ENCODE measurements at places on chromosomes 6 and 20.

DNA sequence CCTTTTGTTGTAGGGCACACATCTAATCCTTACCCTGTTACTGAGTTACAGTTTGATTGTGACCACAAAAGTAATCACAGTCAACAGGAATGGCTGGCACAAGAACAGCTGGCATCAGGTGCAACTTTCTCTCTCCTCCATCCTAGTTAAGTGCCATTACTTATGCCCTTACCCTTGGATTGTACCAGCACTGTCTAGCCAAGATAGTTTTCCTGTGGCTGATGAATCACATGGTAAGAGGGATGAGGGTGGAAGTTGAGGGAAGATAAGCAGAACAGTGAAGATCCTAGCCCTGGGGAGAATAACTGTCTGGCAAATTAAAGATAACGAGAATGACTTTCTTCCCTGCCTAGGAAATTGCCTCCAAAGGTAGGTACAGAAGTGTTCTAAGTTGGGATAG, 42.0 kb downstream of the RNF217 start:
- DNase-seq: no peak

GRCh38 chr6:34723203-34723602, 26.6 kb upstream of the ILRUN start:
- no peak for DNase-seq

DNA sequence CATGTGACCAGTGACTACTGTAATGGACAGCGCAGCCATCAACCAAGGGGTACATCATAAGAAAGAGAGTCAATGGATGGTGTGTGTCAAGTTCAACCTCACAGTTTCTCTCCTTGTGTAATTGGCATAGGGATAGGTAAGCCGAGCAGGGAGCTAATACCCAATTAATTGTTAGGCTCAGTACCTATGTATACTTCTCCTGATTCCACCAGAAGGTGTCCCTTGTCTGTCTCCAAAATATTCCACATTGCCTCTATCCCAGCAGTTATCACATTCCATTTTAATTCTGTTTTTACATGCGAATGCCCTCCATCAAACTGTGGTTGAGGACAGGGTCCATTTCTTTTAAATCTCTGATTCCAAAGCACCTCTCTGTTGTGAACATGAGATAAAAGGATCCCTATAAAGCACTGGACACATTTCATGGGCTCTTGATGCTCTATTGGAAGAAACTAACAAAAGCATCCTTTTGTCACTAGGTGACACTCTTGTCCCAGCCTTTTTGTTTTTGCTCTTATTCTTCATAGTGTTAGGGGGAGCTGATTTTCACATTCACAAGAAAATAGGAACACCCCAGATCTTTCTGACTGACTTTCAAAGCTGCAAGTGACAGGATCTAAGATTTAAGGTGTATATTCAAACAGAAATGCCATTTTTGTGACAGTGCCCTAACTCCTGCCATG, 38.9 kb downstream of the FBXO9 start:
- no peak for DNase-seq

DNA sequence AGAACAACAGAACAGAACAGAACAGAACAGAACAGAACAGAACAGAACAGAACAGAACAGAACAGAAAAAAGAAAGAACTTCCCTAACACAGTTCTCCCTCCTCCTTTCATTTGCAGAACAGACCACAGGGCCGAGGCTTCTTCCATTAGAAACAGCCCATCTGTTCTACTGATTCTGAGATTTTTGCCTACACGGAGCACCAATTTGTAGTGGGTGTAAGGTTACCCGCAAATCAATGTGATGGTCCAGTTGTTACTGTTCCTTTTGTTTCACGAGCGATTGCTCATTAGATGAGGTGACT, 734 bp upstream of the OGFRL1 start:
- DNase-seq: no peak

GRCh38 chr6:20879121-20879520, 344.9 kb downstream of the CDKAL1 start:
- no peak for DNase-seq

DNA sequence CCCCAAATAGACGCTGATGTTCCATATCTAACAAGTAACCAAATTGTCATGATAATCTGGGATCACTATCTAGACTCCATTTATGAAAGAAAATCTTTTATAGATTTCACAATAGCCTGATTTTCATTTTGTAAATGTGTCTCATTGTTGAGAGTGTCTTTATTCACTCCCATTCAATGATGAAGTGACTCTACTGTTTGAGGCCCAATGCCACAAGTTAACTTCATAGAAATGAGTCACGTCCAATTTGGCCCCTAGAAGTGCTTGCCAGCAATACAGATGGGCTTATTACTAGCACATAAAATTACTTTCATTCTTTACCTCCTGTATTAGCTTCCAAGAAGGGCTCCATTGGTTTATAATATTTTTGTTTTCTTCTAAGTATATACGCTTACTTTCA, 6.3 kb downstream of the IPCEF1 start:
- DNase-seq: no peak

DNA sequence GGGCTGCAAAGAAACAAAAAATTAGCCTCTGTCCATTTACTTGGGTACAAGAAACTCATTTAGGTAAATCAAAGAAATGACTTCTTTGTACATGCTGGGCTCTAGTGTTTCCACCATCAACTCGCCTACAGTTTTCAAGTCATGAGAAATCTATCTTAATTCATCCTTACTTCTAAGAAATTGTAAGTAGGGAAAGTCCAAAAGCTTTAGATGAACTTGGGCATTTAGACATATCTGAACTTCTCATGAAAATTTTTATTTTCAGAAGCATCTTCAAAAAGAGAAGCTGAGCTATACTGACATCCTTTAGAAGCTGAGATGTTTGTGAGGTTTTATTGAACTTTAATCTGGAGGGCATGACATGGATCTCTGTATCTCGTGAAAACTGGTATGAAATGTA, 117.3 kb downstream of the MYB start:
- DNase-seq: no peak

DNA sequence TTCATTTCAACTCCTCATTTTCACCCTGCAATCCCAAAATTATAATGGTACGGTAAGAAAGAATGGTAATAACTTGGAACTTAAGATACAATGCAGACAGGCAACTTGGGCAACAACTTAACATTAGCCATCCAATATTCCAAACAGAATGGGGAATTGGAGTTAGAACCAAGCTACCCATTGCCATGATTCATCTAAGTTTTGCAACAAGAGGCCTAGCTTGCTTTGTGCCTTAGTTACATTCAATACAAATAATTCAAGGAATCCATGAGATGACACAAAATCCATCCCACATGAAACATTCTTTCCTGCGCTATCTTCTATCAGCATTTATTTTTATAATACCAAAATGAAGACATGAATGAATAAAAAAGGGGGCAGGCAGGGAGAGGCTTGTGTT, 28.4 kb downstream of the DCDC2 start:
- no peak for DNase-seq

DNA sequence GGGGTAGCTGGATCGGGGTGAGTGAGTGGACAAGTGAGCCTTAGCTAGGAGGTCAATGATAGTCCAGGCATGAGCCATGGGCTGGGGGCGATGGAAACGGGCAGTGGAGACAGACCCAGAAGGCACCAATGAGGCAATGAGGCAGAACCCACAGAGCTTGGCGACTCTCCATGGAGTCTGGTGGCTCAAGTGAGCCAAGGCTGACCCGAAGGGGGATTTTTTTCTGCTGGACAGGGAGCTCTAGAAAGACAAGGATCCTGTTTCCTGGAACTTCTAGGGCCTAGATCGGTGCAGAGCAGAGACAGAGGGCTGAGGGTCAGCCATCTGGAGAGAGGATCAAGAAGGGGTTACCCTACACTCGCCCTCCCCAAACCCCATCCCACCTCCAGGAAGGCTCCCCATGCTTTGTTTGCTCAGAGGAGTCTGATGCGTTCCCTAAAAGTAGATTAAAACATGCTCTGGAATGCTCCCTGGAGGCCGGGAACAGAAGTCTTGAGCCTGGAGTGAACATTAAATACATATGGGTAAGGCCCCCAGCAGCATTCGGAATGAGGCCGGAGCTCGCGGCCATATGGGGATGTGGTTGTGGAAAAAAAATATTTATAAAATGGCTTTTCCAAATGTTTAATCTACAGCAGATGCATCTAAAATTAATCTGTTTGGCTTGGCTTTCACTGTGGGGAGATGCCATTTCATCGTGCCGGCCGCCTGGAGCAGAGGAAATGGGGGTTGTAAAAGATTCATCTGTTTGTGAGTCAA, 237.8 kb upstream of the PMEPA1 start:
- no peak for DNase-seq

DNA sequence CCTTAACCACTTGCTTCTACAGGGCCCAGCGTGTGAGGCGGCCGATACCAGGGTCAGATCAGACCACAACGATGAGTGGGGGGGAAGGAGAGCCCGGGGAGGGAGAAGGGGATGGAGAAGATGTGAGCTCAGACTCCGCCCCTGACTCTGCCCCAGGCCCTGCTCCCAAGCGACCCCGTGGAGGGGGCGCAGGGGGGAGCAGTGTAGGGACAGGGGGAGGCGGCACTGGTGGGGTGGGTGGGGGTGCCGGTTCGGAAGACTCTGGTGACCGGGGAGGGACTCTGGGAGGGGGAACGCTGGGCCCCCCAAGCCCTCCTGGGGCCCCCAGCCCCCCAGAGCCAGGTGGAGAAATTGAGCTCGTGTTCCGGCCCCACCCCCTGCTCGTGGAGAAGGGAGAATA, 2.8 kb downstream of the RING1 start:
- no peak for DNase-seq

- DNase-seq: no peak
These were observed 15.6 kb downstream of the GTSF1L start for GRCh38 chr20:43711098-43711654.

GRCh38 chr6:96816301-96816817, 20.9 kb downstream of the GPR63 start:
- no peak for DNase-seq

DNA sequence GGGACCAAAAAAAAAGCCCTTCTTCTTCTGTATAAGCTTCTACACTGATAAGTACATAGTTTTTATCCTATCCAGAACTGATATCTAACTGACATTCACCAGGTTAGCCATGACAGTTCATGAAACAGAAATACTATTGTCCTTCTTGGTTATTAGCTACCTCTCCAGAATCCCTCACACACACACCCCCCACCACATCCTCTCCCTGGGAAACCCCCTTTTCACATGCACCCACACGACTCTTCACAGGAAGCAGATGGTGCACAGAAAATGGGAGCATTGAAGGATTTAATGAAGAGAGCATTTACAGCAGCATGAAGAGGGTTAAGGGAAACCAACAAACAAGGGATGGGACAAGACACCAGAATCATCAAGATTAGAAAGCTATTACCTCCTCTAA, 88.9 kb downstream of the FHL5 start:
- no peak for DNase-seq

DNA sequence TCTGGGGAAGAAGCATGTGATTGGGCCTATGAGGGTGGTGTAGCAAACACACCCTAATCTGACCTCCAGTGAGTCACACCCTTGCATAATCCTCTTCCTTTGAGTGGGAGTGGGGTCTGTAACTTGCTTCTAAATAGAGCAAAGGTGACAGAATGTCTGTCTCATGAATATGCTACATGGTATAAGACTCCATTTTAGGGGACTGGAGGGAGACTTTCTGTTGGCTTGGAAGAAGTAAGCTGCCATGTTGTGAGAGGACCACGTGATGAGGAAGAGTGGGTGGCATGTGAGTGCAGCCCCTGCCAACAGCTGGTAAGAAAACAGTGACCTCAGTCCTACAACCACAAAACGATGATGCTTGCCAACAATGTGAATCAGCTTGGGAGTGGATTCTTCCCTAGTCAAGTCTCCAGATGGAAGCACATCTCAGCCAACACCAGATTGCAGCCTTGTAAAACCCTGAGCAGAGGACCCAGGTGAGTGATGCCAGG, 3.7 kb downstream of the AK9 start:
- DNase-seq: no peak

- DNase-seq: no peak
These were observed 52.0 kb upstream of the PRELID3B start for GRCh38 chr20:59094576-59094975.

GRCh38 chr6:106334646-106335448, 9.3 kb upstream of the ATG5 start:
- peak; percentile 41 for DNase-seq

DNA sequence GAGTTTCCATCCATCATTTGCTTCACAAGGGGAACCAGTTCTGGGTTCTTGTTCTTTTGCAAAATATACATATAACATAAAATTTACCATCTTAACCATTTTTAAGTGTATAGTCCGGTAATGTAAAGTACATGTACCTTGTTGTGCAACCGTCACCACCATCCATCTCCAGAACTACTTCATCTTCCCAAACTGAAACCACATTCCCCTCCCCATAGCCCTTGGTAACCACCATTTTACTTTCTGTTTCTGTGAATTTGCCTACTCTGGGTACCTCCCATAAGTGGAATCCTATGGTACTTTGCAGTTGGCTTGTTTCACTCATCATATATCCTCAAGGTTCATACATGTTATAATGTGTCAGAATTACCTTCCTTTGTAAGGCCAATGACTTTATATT, 70.3 kb upstream of the DSP start:
- no peak for DNase-seq
